ENCODE measurements at places on chromosomes 11 and 22. TPM values are rescaled to one million over a fixed set of nuclear protein-coding genes. Genes with fewer than 3 reads are reported as not detected.

DEPDC7 gene
- 9.7 TPM for polyA plus RNA-seq

ACRV1 gene
- 0.10 TPM for polyA plus RNA-seq

SLC2A11 gene
- polyA plus RNA-seq: 5.7 TPM

TNNT3 gene
- polyA plus RNA-seq: not detected

HSPB2 gene
- polyA plus RNA-seq: 8.4 TPM

PNPLA3 gene
- 1.4 TPM for polyA plus RNA-seq

UBQLN3 gene
- polyA plus RNA-seq: not detected

FGF3 gene
- polyA plus RNA-seq: not detected

LIPT2 gene
- 1.5 TPM for polyA plus RNA-seq
